Left lung (tissue), 14 donors: ENCODE measurements at places on chromosomes 6 and 20. TPM values are rescaled to one million over a fixed set of nuclear protein-coding genes. Genes with fewer than 3 reads are reported as not detected.

ZKSCAN3 gene
- 15.7 TPM for polyA plus RNA-seq

BLTP3A gene
- 13.5 TPM for polyA plus RNA-seq

BANF2 gene
- polyA plus RNA-seq: not detected

ENPP4 gene
- polyA plus RNA-seq: 9.7 TPM

PTCRA gene
- not detected for polyA plus RNA-seq

CD40 gene
- polyA plus RNA-seq: 18.2 TPM

RAD21L1 gene
- not detected for polyA plus RNA-seq

UCKL1 gene
- 61.8 TPM for polyA plus RNA-seq

CCN2 gene
- polyA plus RNA-seq: 193 TPM

CCN6 gene
- polyA plus RNA-seq: 0.50 TPM

HLA-DOB gene
- 0.79 TPM for polyA plus RNA-seq

CLVS2 gene
- 0.25 TPM for polyA plus RNA-seq
